ENCODE measurements at places on chromosomes 7 and 10. TPM values are rescaled to one million over a fixed set of nuclear protein-coding genes. Genes with fewer than 3 reads are reported as not detected.

SORCS1 gene
- not detected for total RNA-seq

CAMK2B gene
- 2.0 TPM for total RNA-seq

RASA4B gene
- total RNA-seq: 0.12 TPM

COL13A1 gene
- 8.6 TPM for total RNA-seq

MYO3A gene
- total RNA-seq: not detected

DNA sequence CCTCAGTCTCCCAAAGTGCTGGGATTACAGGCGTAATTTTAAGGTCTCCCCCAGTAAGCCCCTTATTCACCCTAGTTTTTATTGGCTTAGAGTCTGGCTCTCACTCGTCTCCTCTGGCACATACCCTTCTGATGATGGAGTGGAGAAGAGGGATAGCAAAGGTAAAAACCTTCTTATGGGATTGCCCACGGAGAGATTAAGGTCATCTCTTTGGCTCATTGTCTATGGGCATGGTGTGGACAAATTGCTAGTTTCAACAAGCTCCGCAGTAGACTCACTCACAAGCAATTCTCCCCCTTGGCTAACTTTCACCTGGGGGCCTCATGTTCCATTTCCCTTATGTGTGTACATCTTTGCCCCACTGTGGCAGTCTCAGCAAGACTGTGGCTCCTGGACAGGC, 22.4 kb upstream of the TSGA13 start:
- no peak for DNase-seq

DNA sequence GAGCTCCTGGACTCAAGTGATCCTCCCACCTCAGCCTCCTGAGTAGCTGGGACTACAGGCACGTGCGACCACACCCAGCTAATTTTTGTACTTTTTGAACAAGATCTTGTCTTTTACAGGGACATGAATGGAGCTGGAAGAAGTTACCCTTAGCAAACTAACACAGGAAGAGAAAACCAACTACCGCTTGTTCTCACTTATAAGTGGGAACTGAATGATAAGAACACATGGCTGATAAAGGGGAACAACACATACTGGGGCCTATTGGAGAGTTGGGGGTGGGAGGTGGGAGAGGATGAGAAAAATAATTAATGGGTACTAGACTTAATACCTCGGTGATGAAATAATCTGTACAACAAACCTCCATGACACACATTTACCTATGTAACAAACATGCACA, 70.9 kb upstream of the INHBA start:
- no peak for DNase-seq

- no peak for DNase-seq
These were observed 95.3 kb downstream of the PARD3 start for GRCh38 chr10:34719746-34720145.

- DNase-seq: no peak
These were observed 32.9 kb downstream of the ENTPD1 start for GRCh38 chr10:95788830-95789229.

- DNase-seq: no peak
These were observed 19.6 kb upstream of the SMNDC1 start for GRCh38 chr10:110324201-110324804.

DNA sequence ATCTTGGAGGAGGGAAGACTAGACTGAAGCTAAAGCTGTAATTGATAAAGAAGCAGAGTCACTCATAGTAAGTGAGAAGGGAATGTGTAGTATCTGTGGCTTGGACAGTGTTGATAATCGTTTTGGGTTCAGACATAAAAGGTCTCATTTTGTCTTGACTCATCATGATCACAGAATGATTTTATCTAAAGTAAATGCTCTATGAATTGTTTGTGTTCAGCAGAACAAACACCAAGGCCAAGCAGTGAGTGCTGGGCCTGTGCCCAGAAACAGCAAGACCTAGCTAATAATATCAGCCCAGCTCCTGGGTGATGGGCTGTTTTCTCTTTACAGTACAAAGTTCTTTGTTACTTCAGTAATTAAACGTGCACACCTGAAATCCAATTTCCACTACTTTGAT, 26.7 kb upstream of the CD36 start:
- DNase-seq: peak; percentile 81

All from MG63 (cell line).